GOT3 (cell line): ENCODE measurements at places on chromosomes 12 and 14.

DNA sequence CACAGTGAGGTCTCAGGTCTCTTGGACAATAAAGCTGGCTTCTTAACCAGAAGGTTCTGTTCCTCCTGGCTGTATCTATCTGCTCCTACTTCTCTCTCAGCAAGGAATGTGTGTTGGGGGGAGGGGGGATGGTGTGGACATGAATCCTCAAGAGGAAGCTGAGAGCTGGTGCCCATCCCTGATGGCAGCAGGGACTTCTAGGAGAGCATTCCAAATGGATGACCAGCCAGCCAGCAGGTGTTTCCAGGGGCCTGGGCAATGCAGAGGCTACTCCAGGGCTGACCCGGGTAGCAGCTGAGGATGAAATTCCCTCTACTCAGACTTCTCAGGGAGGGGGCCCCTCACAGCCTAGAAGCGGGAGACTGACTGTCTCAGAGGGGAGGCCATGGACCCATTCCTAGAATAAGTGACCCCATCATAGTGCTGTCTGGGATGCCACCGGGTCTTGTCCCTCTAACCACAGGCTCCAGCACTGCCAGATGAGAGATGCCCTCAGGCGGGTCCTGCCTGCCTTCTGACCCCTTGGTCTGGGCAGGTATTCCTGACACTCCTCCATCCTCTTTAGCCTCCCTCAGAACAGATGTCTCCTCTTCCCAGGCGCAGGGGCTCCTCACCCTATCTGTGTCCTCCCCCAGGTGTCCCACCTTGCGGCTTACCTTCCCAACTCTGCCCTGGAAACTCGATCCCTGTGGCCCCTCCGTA is 1.2 kb downstream of the RAB15 start:
- no peak for DNase-seq

DNA sequence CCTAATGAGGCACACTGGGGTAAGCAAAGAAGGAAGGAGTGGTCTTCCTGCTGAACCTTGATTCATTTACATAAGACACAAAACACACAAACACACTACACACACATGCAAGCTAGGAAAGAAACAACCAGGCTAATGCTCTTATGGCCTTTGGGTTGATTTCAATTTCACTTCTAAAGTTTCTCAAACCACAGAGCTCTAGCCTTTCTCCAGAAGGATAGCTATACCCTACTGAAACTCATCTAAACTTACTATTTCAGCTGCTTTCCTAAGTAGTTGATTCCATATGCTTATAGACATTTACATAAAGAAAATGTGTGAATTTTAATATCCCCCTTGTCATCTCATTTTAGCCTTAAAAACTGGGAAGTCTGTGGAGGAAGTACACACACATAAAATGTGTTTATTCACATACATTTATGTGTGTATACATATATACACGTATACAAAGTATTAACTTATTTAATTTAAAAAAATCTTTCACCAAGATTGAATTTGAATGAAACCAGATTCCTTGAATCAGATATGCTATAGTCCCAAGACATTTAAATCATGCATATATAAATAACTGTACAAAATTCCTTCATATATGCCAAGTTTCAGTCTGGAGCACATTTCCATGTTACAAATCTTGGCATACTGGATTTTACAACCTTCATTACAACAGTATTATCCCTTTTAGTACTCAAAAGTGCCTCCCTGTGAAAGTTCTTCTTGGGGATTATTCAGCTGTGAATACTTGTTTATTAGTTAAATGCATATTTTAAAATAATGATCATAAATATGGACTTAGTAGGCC is 231.8 kb upstream of the NPAS3 start:
- no peak for DNase-seq

DNA sequence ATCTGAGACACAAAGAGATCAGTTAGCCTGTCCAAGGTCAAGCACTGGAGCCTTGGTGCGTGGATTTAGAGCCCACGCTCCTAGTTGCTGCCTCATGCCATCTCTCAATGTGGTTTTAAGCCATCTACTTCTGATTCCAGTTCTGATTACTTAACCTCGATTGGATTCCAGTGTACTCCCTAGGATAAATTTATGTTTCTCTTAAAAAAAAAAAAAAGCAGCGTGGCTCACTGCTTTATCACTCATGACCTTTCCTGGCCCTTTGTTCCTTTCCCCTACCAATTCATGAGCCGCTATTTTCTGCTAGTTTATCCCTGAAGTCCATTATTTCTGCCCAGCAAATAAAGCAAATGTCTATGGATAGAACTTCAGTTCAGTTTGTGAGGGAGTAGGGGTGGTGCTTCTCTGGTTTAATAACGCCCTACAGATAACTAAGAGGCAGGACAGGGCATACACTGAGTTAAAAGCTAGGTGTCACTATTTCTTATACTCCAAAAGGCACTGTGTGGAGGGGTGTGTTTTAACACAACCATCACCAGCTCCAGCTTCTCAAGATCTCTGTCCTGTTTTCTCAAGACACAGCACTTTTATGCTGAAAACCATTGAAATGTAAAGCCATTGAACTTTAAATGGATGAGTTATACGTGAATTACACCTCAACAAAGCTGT is 9.8 kb upstream of the PARP11 start:
- DNase-seq, result no peak

DNA sequence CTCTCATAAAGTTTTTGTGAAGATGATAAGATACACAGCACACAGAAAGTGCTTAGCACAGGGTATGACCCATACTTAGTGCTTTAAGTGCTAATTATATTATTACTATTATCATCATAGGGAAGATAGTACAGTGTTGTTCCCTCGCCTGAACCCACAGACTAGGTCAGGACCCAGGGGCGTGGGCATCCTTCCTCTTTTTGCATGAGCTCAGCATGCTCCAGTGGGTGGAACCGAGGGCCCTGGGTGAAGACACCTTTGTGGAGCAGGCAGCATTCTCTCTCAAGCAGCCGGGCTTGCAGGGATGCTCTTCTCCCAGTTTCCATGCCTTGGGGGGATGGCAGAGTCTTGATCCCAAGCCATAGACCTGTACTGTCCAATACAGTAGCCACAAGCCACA is 34.8 kb downstream of the CRACR2A start:
- DNase-seq, result no peak

- no peak for DNase-seq
Measured at GRCh38 chr14:87542288-87542687, 450.7 kb downstream of the GALC start.

GRCh38 chr14:38553586-38553985 is 297.7 kb upstream of the CLEC14A start:
- no peak for DNase-seq

- no peak for DNase-seq
Measured at GRCh38 chr12:19031032-19031431, 98.5 kb upstream of the PLEKHA5 start.

- no peak for DNase-seq
Measured at GRCh38 chr14:92649934-92650545, 98.4 kb downstream of the LGMN start.

GRCh38 chr12:175250-175649 is 38.7 kb downstream of the SLC6A12 start:
- DNase-seq, result no peak

DNA sequence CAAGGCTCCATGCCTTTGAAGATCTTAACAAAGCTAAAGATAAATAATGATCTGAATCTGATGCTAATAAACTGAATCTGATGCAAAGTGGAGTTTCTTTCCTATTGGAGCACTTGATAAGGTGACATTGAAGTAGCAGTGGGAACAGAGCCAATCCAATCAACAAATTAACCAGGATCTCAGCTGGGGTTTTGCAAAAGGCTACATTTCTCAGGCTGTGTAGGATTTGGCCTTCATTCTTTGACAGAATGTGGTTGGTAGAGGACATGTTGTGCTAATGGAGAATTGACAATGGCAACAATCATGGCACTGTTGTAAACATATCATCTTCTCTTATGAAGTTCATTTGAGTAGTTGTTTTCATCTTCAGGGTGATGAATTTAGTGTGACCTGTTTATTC is 164.9 kb downstream of the CCDC91 start:
- no peak for DNase-seq

DNA sequence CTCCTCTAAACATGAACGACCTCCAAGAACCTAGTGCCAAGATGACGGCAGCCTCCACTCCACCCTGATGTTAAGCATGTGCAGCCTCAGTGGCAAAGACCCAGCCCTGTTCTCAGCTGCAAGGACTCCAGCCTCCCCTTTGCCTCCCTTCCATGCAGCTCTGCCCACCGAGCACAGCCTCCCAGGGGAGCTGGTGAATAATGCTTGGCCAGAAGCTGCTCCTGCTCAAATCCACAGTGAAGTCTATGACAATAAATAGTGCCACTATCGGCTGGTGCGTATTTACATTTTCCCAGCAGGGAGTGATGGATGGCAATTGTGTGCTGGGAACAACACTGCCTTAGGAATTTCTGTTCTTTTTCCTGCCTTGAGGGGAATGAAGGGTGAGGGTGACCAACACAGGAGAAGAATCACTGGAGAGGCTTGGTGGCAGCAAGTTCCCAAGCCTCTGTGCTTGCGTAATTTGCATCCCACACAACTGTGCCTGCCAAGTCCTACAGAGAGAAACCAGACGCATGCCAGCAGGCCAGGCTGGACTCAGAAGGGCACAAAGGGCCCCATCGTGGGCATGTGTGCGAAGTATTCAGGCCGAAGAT is 29.9 kb upstream of the TC2N start:
- DNase-seq, result no peak

GRCh38 chr12:503111-503761 is 43.5 kb downstream of the B4GALNT3 start:
- DNase-seq, result no peak

DNA sequence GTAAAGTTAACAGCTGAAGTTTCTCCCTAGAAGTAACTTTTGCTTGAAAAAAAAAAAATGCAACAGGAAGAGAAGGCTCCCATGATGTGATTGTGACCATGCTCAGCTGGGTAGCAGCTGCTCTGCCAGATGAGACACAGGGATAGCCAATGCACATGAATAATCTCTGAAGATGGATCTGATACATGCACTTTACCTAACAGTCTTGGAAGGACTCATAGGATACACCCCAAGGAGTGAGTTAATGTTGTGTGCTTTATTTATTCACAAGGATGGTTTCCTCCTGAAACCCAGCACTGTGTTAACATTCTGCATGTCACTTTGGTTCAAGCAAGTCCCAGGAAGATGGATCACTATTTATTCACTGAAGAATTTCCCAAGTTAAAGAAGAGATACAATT is 46.5 kb downstream of the NDUFA12 start:
- no peak for DNase-seq

DNA sequence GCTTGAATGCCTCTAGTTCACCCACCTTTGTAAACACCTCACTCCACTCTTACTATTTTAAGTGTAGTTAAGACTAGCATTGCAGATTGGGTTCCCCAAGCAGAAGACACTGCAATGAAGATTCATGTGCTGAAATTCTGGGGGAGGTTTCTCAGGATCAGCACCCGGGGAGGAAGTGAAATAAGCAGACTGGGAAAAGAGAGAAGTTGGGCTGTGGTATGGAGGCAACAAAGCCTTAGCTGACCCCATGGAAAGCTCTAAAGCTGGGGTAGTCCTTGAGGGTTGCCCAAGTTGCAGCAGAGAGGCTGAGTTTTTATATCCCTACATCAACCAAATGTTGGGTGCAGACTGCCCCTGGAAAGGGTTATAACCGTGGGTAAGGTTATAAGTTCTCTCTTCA is 23.9 kb upstream of the IGF1 start:
- no peak for DNase-seq

GRCh38 chr14:97180304-97181200 is 383.4 kb downstream of the VRK1 start:
- no peak for DNase-seq

GRCh38 chr12:111343181-111343580 is 25.7 kb downstream of the PHETA1 start:
- no peak for DNase-seq

GRCh38 chr12:65948320-65949008 is 124.2 kb downstream of the HMGA2 start:
- peak; percentile 100 for DNase-seq

- DNase-seq, result no peak
Measured at GRCh38 chr14:32986791-32987540, 48.3 kb downstream of the NPAS3 start.

- no peak for DNase-seq
Measured at GRCh38 chr14:92582706-92583452, 69.3 kb downstream of the RIN3 start.

DNA sequence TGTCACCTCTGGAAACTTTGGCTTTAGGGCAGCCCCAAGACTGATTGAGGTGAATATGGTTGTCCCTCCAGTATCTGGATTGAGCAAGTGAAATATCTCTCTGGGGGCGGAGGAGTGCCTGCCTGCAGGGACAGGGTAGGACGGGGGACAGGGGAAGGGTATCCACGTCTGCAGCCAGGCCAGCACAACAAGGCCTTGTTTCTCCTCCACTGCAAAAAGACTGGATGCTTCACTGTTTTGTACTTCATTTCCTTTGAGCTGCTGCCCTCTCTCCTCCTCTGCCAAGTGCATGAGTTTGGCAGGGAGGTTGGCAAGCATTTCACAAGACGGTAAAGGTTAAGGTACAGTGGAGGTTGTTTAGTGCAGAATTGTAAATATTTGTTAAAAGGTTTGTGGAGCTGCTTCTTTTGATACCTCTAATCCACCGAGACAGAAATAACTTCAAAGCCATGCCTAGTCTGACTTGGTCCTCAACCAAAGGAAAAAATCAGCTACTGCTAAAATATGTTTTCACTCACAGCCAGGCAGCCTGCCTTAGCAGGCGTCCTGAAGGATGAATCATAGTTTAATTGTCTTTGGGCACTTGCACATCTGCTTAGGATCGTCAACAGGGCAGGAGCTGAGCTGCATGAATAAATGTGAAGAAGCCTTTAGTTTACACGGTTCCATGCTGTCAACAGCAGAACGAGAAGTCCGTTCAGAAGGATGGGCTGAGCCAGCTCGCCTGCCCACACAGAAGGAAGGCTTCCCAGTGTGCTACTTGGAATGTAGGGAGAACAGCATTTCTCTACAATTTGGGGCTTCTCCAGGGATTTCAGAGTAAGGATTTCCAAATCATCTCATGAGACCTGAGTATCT is 269.7 kb downstream of the TTC6 start:
- DNase-seq, result no peak

GRCh38 chr14:93960108-93960475 is 16.3 kb downstream of the ASB2 start:
- DNase-seq, result no peak

- no peak for DNase-seq
Measured at GRCh38 chr12:101470939-101471338, 4.2 kb upstream of the SPIC start.
